Activated naive CD4-positive, alpha-beta T cell treated with anti-CD3 and anti-CD28 coated beads, Interleukin-2, amount 50 U/mL, for 72 hours (primary cell): ENCODE measurements at places on chromosomes 2 and 18.

- no peak for DNase-seq
These were observed 4.3 kb downstream of the HNRNPLL start for GRCh38 chr2:38598200-38598990.

- no peak for DNase-seq
These were observed 133.5 kb downstream of the TANC1 start for GRCh38 chr2:159101755-159102489.

GRCh38 chr2:216603010-216603883 lies 30.0 kb upstream of the IGFBP2 start:
- DNase-seq = no peak

DNA sequence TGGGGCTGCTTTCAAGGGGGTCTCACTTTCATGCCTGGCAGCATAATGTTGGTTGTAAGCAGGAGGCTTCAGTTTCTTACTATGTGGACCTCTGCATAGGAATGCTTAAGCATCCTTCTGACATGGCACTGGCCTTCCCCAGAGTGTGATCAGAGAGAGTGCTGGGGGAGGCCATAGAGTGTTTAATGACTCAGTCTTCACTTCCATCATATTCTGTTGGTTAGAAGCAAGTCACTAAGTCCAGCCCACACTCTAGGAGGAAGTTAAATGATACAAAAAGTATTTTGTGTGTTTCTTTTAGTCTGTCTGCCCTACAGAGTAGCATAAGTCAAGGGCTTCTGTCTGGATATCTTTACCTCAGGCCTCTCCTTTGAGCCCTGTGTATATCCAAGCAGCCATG lies 64.9 kb downstream of the GALNT1 start:
- no peak for DNase-seq

DNA sequence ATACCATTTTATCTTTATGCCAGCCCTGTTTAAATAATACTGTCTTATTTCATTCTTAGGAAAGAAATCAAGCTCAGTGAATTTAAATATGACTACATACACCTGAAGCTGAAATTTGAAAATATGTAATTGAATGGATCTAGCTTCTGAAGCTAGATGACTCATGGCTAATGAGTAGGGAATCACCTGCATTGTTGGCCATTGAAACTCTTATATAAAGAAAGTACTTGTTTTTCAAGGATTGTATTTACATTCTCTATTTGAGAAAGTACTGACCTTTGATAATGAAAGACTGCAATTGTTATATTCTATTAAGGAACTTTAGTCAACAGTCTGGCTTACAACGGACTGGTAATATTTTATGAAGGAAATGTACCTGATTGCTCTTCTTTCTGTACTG lies 346.7 kb upstream of the LRATD1 start:
- DNase-seq = no peak

DNA sequence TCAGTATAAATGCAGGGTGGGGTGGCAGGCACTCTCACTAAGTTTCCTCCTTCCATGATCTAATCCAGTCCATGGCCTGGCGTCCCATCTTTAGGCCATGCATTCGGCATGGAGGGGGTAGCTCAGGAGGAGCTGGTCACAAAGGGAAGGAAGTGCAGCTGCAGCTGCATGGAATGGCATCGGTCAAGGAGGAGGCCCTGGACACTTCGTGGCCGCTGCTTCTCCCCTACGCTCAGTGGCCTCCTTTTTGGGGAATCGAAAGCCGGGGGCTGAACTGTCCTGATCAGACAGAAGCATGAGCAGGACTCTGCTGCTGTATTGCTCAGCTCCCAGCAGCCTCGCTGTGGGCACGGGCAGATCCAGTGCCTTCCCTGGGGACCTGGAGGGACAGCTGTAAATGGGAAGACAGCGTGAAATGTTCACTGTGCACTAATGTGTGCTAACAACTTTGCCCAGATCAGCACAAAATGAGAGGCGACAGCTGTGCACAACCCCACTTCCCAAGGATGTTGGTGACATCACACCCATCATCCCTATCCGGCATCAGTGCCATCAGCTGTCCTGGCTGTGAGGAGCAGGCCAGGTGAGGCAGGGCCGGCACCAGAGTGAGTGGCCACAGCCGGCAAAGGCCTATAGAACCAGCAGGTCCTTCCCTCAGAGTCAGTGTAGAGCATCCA lies 520.1 kb upstream of the RAB6C start:
- no peak for DNase-seq

GRCh38 chr2:45888167-45888566 lies 236.7 kb downstream of the PRKCE start:
- DNase-seq = no peak

DNA sequence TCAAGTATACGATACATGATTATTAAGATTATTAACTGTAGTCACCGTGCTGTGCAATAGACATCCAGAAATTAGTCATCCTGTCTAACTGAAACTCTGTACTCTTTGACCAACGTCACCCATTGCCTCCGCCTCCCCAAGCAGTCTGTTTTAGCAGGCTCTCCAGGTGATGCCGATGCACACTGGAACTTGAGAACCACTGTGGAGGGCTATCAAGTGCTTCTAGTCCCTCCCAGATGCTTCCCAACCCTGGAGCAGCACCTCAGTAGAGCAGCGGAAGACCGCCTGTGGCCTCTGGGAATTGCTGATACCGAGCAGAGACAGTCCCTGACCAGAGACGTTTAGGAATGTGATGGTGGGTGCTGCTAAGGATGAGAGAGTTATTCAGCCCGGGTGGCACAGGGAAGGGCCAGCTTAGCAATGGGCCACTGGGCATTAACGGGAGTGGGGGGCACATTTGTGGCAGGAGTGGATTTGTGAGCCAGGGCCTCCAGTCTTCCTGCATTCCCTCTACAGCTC lies 50.7 kb downstream of the LIPG start:
- no peak for DNase-seq

DNA sequence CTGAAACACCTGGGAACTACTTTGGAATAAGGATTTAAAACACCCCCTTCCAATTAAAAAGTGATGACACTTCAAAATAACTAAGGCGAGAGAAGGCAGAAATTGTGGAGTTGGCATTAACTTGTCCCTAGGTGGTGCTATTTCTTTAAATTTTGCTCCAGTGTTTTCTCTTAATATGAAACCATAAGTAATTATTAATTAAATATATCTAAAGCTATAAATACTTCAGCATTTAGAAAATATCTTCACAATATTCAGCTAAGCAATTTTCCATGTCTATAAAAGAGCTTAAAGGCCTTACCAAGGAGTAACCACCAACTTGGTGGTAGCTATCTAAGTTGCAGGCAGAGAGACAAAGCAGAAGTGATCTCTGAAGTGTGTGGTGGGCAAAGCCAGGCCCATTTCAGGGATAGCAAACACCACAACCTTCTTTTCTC lies 186.8 kb upstream of the PGAP1 start:
- no peak for DNase-seq

GRCh38 chr18:62438402-62438801 lies 84.4 kb upstream of the ZCCHC2 start:
- no peak for DNase-seq
